ENCODE measurements at places on chromosomes 12 and 14. TPM values are rescaled to one million over a fixed set of nuclear protein-coding genes. Genes with fewer than 3 reads are reported as not detected.

DNA sequence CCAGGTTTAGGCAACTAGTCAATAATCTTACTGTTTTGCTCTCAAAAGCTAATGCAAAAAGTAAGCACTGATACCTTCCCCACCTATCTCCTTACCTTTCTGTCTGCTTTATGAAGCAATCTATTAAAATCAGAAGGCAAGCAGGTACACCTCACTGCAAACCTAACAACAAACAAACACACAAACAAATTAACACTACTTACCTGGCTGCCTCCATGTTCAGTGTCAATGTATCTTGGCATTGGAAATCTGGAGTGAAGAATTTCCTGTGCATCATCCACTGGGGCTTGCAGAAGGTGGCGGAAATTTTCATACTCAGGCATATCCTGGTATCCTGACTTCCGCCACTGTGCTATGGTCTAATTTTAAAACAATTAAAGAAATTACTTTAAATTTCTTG, 62.5 kb downstream of the SEC23A start:
- no peak for DNase-seq

GRCh38 chr12:124893792-124894516, 20.5 kb downstream of the UBC start:
- no peak for DNase-seq

The TAS2R20 gene
- 1.3 TPM for polyA plus RNA-seq

GRCh38 chr12:2288471-2288870, 235.7 kb downstream of the CACNA1C start:
- no peak for DNase-seq

DNA sequence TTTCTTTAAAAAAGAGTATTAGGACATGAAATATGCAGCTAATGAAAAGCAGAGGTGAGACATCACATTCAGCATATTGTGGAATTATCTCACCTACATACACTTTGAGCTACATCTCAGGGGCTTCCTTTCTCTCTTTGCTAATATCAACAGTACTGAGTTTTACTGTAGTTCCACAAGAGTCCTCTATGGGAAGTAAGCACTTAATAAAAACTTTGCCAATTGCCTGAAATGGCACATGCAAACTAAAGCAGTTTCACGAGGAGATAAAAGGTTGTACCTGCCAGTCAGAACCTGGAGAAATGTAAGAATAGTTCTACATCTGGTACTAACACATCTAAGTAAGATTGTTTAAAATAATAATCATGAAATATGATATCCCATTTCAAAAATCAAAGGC, 73.5 kb upstream of the GPHB5 start:
- no peak for DNase-seq

- no peak for DNase-seq
These were observed 161.6 kb downstream of the PLCZ1 start for GRCh38 chr12:18576104-18576626.

The TSPAN19 gene
- polyA plus RNA-seq = not detected
